Small intestine (tissue), 16 donors: ENCODE measurements at places on chromosomes 12 and 14.

DNA sequence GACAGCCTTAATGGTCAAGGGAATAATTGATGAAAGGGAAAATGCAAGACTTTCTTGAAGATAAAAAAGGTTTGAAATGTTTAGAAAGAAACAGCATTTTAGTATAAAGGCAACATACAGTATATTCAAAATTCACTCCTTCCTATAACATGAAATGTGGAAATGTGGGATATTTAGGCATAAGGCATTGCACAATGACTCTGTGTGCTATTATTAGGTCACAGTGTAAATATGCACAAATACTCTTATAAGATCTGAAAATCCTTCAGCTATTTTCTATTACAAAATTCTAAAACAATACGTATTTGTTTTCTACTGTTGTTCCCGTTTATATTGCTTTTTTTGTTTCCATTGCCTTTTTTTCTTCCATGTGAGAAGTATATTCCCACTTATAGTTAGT is 127.7 kb downstream of the SLC16A7 start:
- no peak for DNase-seq

- DNase-seq = no peak
Measured at GRCh38 chr12:92650228-92650822, 52.5 kb upstream of the PLEKHG7 start.

GRCh38 chr14:41825622-41826021 is 218.9 kb downstream of the LRFN5 start:
- DNase-seq = no peak

- no peak for DNase-seq
Measured at GRCh38 chr12:22248121-22248520, 86.4 kb downstream of the ST8SIA1 start.

DNA sequence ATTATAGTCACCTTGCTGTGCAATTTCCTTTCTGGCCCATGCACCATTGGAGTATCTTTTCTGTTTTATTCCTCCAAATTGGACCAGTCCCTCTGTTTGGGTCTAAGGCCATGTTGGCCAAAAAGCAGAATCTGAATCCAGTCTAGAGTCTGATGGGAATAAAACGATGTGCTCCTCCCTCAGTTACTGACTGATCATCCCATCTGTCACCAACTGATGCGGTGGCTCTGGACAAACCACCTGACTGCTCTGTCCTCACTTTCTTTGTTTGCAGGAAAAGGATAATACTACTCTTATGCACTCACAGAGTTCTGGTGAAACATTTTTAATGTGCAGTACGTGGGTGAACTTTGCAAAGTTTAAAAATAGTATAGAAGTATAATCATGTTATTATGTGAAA is 120.2 kb upstream of the HIF1A start:
- no peak for DNase-seq

DNA sequence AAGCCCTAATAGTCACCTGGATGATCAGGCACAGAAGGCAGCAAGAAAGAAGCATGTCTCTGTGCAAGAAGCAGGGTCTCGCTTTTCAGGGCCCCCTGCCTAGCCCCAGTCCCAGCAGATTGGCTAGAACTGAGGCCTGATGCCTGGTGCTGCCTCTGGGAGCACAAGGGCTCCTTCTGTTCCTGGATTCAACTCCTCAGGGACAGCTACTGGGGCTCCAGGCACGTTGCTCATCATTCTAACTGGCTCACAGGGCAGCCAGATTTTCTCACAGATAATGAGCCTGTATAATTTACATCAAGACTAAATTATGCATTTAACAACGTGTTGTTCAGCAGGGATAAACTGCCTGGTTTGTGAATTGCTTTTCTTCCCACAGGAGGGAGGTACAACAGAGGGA is 106.5 kb upstream of the PLXNC1 start:
- DNase-seq = no peak

DNA sequence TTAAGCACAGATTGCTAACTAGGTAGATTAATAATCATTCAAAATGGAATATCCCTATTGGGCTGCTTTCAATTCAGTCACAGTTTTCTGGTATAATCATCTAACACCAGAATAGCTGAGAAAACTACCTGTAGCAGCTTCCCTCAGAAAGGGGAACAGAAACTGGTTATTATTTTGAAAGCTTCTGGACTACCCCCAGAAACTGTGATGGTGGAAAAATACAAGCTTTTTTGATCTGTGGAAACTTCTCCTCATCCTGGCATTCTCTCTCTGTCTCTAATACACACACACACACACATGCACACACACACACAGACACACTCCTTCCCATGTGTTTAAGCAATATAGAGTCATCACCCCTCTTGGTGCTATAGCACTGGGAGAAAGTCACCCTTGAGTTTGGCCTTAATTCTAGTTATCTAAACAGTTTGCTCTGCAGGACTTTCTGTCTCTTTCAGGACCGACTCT is 251.5 kb upstream of the LMO3 start:
- no peak for DNase-seq

GRCh38 chr14:55588259-55588699 is 8.3 kb downstream of the KTN1 start:
- no peak for DNase-seq

DNA sequence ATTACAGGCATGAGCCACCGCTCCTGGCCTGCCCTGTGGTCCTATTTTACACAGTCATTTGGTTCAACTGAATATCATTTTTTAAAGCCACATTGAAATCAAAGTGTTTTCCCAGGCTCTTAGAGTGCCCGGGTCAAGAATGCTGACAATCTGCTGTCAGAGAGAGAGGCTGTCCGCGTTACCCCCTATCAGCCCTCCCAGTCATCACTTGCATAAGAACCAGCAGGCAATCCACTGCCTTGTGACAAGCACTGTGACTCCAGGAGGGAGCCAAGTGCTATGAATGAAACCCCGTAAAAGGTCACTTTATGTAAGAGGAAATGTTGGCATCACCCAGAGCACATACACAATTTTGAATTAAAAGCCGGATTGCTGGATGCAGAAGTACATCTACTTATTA is 13.5 kb downstream of the PHLDA1 start:
- DNase-seq = no peak

DNA sequence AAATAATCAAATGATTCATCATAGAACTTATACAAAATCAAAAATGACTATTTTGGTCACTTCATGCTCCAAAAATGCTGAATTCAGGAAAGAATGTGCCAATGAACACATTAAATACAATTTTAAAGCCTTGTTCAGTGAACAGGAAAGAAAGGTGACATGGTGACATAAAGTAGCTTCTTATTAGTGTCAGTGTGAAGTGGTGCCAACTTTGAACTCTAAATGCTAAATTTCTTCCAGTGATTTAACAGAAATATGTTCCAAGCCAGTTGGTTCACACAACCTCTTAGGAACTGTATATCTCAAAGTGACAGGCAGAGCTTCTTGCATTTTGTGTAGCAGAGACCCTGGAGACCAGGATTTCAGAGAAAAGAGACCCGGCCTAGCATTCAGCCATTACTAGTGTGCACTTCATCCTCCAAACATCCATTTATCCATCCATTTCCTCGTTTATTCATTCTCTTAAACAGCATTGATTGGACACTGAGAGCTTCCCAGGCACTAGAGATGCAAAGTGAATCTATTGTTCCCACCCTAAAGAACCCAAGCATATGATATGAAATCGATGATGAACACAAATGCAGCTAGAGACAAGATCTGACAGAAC is 95.2 kb downstream of the FAR2 start:
- no peak for DNase-seq

DNA sequence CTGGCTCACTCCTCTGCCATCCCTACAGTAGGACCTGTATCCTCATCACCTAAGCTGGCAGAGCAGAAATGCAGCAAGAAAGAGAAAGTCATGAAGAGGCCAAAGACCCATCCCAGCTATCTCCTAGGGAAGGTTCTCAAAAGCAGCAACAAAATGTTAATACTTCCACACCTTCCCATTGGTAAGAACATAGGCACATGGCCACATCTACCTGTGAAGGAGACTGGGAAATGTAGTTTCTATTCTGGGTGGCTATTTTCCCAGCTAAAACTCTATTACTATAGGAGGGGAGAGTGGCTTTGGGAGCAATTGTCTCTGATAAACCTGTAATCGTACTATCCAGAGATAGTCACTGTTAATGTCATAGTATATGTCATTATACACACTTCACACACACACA is 13.7 kb upstream of the EIF2B2 start:
- DNase-seq = no peak

DNA sequence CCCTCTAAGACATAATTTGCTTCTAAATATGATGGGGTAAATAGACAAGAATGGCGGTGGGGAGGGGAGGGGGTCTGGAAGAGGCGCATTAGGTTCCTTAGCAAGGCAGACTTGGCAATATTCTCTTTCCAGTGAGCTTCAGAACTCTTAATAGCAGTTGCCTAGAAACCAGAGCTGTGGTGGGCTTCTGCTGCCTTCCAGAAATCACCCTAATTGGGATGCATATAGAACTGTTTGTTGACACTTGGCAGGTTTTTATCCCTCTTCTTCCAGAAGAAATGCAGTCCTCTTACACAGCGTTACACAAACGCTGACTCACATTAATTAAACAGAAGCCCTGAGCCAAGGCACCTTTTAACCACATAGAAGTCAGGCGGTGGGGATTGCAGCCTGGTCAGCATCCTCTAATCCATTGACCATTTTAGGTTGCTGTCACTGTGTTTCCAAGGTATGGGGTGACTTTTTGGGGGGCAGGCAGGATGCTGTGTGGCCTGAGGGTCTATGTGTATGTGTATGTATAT is 114.1 kb downstream of the CCDC60 start:
- DNase-seq = no peak

DNA sequence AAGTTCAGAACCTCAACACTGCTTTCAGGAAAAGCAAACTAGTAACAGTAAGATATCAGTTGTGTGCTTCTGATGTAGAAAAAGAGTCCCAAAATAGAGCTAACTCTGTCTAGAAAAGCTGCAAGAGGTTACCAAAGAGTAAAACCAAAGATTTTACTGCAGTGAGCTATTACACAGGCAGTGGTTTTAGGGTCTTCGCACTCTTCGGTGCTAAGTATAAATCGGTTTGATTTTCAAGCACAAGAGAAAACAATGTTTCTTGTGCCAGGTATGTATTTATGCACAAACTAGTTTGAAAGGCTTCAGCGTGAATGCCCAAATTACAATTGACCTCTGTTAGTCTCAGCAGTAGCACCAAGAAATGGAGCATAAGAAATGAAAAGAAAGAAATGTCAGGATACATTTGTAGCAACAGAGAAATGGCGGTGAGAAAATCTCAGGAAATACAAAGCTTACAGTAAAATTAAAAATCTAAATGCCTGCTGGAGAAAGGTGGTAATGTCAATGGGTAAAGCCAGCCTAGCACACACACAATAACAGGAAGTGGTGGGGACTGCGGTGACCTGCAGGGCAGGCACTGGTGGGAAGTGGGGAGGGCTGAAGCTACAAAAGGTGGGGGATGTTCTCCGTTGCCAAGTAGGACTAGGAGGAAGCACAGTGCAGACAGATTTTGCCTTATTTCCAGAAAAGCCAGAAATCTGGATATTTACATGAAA is 18.0 kb upstream of the DYRK2 start:
- DNase-seq = peak; percentile 67

- no peak for DNase-seq
Measured at GRCh38 chr12:69648476-69648875, 37.8 kb upstream of the LRRC10 start.

- DNase-seq = no peak
Measured at GRCh38 chr14:104333646-104334423, 195.4 kb downstream of the KIF26A start.

DNA sequence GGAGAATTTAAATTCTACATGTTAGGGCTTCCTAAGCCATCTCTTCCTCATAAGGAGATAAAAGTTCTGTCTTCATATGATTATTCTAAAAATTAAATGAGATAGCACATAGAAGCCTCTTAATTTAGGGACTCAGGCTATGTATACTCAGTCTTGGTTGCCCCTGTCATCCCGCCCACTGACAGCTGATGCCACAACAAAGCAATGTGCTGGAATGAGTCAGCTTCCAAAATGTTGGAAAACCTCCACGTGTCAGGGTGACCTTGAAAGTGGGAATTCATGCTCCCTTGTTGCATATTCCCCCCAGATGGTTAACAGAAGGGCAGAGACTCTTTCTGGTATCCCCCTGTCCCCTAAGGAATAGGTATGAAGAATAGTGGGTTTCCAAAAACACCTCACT is 238.0 kb upstream of the DDHD1 start:
- no peak for DNase-seq

DNA sequence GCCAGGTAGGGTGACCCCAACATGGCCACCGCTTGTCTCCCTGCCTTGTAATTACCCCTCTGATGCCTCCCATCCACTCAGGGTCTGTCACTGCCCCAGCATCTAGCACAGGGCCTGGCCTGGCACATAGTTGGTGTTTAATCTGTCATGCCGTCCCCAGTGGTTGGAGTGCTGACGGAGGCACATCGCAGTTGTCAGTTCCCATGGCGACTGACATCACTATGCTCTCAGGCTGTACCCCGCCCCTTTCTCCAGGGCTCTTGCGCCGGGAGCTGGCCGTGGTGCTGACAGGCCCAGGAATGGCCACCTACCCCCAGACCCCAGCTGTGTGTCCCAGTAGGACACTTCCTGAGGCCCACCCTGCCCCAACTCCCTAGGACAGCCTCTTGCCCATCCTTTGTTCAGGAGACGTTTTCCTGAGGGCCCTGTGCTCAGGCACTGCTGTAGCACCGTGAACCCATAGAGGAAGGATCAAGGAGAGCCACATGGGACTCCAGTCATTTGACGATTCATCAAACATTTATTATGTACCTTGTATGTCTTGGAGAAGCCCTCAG is 23.0 kb downstream of the FAM222A start:
- peak; percentile 90 for DNase-seq

GRCh38 chr14:60643463-60644314 is 5.6 kb downstream of the SIX1 start:
- no peak for DNase-seq

DNA sequence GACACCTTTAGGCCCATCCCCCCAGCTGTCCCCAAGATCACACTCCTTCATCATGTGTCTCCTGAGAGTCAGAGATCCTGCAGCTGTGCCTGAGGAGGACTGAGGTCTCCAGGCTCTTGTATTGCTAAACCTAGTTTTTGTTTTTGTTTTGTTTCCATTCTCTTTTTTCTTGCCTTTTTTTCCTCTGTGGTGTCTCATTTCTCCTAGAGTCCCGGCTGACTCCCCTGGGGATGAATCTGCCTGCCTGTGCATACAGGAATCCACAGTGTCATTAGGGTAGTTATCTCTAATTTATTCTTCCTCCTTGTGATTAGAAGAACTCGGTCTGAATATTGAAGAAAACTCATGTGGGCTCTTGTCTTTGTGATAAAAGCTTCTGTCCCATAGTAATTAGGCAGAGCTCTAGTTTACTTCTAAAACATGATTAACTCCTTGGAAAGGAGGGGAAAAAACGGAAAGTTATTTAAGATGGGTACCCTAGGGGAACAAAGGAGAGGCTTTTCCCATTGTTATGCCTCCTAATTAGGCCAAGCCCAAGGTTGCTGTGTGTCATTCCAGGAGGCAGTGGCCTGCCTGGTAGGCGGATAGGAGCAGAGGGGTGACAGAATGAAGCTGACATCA is 343.2 kb downstream of the ZFP36L1 start:
- no peak for DNase-seq

DNA sequence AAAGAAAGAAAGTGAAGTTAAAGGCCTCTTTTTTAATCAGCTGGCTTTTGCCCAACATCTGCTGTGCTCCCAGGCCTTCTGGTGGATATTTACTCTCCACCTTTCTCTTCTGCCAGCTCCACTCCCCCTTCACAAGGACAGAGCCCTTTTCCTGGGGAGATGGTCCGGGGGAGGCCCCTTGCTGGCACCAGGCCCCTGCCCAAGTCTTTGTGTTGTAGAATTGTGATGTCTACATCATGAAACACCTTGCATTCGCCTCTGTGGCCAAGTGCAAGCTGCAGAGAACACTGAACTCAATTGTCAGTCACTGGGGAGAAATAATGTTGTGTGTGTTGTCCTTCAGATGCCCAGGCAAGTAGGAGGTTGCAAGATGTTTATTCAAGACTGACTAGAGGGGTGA is 150.3 kb downstream of the DPF3 start:
- no peak for DNase-seq

- no peak for DNase-seq
Measured at GRCh38 chr14:98120831-98121464, 1151.0 kb downstream of the BCL11B start.
